ENCODE measurements at places on chromosomes 1 and 21. TPM values are rescaled to one million over a fixed set of nuclear protein-coding genes. Genes with fewer than 3 reads are reported as not detected.

The GATAD2B gene
- 11.8 TPM for total RNA-seq

The OR2G6 gene
- total RNA-seq = not detected

The AVPR1B gene
- not detected for total RNA-seq

The ERG gene
- total RNA-seq = 0.06 TPM

The LCE5A gene
- not detected for total RNA-seq

Measured in A549 treated with DMSO at 1 μM for 4 hours (cell line).